ENCODE measurements at places on chromosomes 1 and 21.

GRCh38 chr1:40178200-40178599 is 17.0 kb downstream of the RLF start:
- no peak for DNase-seq

GRCh38 chr1:209132736-209133467 is 450.6 kb upstream of the CAMK1G start:
- no peak for DNase-seq

DNA sequence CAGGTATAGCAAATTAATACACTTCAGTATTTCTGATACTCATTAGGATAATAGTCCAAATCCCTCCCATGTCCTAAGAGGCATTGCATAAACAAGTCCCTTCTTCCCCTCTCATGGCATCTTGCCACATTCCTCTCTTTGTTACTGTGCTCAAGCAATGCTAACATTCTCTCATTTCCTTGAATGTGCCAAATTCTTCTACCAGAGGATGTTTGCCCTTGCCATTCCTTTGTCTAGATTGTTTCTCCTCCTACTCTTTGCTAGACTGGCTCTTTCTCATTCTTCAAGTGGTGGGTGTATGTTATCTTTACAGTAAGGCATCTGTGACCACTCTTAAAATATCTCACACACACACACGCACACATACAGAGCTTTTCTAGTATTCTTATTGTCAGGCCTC is 621.0 kb upstream of the CXADR start:
- DNase-seq, result peak; percentile 12

- peak; percentile 89 for DNase-seq
These were observed 187.0 kb downstream of the TPR start for GRCh38 chr1:186188004-186188539.
